Kasumi-1 (cell line): ENCODE measurements at places on chromosomes 2 and 18.
A peak's percentile ranks its signal among the peaks of the same experiment; 100 is the strongest.

GRCh38 chr2:118988706-118989105, 46.7 kb downstream of the MARCO start:
- DNase-seq: no peak

GRCh38 chr2:207836521-207837133, 66.9 kb upstream of the FZD5 start:
- no peak for DNase-seq

GRCh38 chr18:48134609-48135008, 204.2 kb upstream of the SMAD2 start:
- no peak for DNase-seq

DNA sequence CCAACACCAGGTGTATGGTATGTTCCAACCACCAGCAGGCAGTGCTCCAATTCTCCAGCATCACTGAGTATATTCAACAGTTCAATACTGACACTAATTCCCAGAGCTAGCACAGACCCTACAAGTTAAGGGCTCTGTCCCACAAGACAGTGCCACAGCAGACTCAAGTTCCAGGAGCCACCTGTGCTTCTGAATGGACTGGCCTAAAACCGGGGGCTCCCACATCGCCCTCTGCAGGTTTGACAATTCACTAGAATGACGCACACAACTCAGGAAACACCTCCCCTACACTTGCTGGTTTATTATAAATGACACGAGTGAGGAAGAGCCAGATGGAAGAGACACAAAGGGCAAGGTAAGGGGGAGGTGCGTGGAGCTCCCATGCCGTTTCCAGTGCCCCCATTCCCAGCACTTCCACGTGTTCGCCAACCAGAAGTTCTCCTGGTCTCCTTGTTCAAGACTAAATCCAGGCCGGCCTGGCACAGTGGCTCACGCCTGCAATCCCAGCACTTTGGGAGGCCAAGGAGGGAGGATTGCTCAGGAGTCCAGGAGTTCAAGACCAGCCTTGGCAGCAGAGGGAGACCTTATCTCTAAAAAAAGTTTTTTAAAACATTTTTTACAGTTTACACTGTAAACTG, 12.2 kb upstream of the ATP6V1B1 start:
- peak; percentile 17 for DNase-seq

- DNase-seq: no peak
Observed at GRCh38 chr2:203937788-203938187, 1.2 kb downstream of the ICOS start.
